ENCODE measurements at places on chromosomes 11 and 22.

DNA sequence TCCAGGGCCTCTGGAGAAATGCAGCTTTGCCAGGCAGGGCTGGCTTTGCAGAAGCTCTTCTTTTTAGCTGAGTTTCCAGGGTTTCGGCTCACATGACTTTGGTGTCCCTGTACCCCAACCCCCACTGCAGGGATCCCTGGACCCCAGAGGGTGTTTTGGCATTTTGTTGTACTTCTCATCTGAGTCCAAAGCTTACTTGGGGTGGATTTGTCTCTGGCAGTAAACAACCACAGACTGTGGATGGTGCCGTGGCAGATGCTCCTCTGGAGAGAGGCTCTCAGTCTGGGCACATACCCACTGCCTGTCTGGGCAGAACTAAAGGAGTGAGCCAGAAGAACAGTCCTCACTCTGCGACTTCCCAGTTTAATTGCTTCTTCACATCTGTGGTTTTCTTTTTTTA is 49.6 kb downstream of the COMMD9 start:
- DNase-seq: no peak

GRCh38 chr11:84322211-84322610 is 1036.0 kb upstream of the CCDC90B start:
- DNase-seq: no peak

GRCh38 chr11:36280531-36280930 is 8.7 kb downstream of the COMMD9 start:
- DNase-seq: no peak

DNA sequence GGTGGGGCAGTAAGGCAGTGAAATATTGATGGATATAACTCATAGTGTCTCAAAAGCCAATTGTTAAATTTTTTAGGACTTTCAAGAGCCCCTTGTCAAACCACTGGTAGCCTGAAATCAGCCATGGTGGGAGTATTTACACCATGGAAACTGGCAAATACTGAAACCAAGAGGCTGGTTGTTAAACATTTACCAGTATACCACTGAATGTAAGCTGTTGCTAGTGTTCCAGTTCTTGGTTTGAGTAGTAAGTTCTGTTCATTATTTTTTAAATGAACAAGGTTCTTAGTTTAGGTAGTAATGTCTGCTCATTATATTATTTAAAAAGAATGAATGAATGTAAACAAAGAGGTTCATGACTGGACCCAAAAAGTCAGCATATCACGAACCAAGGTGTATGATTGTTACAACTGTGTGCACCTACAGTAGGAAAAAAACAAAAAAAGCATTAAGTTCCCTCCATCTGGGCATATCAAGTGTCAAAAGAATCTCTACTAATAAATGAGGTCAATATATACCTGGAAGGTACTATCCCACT is 4.5 kb upstream of the EIF3F start:
- no peak for DNase-seq

DNA sequence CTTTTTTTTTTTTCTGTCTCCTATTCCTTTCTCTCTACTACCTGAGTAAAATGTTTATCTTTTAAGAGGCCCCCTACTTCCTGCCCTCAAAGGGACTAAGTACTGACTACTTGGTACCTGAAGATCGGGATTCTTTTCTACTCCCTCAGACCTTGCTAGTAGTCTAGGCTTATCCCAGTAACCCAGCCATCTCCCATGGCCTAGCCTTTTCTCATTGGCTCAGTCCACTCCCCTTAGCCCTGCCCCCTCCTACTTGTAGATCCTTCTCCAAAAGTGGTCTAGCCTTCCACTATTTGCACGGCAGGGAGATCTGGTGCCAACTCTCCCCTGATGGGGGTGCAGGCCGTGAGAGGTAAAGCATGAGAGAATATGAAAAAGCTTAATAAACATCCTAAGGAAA is 133.7 kb downstream of the RCN1 start:
- DNase-seq: no peak

- DNase-seq: no peak
These were observed 44.7 kb upstream of the SHISAL1 start for GRCh38 chr22:44357296-44357965.

GRCh38 chr11:120391292-120391691 is 55.1 kb downstream of the ARHGEF12 start:
- DNase-seq: no peak

GRCh38 chr11:2697866-2698265 is 1.9 kb downstream of the KCNQ1OT1 start:
- no peak for DNase-seq

- DNase-seq: no peak
These were observed 63.7 kb downstream of the PPFIBP2 start for GRCh38 chr11:7577291-7578190.

DNA sequence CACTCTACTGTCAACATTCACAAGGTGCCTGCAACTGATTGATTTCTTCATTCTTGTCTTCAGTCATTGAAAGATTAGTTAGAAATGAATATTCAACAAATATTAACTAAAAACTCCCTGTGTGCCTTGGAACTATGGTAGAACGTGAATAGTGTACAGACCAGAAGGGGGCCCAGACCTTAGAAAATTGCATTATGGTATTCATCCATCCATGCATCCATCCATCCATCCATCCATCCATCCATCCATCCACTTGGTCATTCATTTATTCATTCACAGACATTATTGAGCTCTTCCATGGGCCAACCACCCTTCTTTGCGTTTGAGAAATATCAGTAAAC is 10.2 kb upstream of the ACCSL start:
- DNase-seq: no peak
